CD4-positive, alpha-beta T cell treated with Interleukin-4 for 1 hour (primary cell): ENCODE measurements at places on chromosomes 5 and 9.

DNA sequence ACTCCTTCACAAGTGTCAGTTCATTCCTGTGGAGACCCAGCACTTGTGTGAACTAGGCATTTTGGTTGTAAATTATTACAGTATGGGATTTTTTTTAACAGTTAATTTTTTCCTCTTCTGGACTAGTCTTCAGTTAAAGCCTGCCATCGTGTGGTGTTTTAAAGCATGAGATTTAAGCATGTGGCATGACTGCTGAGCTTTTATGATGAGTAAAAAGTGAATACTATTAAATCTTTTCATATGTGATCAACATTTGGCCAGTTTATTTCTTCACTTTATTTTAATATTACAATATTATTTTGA lies 25.0 kb downstream of the LMNB1 start:
- DNase-seq: peak; percentile 59

GRCh38 chr5:82913971-82914370 lies 163.2 kb downstream of the TMEM167A start:
- DNase-seq: no peak

DNA sequence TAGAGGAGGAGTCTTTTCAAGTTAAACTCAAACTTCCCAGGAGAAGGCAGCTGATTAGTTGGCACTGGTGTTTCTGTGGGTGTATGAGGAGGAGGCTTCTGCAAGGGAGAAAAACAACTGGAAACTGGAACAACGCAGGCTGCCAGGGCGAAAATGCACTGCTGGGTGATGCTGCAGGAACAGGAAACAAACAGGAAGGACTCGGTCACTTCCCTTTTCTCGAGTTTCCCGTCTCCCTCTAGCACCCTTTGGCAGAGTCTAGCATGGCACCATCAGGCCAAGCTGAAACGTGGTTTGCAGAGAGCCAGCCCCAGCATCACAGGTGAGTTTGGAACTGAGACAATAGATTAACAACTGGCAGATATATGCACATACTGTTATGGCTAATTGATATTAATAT lies 77.5 kb upstream of the CAST start:
- DNase-seq: peak; percentile 12

- no peak for DNase-seq
These were observed 107.0 kb downstream of the PRDM9 start for GRCh38 chr5:23614422-23614821.

- no peak for DNase-seq
These were observed 95.0 kb downstream of the PCSK1 start for GRCh38 chr5:96338091-96338490.

DNA sequence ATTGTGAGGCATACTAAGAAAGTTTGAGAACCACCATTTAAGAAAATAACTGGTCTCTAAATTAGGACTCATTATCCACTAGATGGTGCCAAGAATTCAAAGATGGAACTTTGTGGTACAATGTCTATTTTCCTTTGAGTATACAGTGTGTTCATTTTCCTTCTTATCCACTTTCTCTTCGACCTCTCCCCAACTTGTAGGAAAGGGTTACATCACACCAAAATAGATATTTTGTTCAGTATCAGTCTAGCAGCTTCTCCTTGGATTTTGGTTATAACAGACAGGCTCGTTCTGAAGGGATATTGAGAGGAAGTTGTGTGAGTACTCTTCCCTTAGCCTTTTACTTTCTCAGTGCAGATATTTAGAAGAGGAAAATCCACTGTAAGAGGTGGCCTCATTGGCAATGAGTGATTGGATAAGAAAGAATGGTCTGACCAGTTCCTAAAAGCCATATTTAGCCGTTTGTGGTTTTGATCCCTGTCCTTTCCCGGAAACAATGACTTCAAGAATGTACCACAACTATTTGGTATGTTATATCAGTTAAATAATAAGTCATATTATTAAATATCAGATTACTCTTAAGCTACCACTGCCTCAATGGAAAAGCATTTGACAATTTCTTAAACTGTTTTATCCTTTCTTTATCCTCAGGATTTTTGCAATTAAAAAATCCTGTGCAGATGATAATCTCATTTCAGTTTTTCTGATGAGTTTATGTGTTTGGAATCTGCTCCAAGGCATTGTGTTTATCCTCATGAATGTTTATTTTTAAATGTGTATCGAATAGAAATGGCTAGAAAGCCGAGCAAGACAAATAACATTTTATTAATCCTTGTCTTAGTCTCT lies 69.0 kb upstream of the GRAMD2B start:
- no peak for DNase-seq

DNA sequence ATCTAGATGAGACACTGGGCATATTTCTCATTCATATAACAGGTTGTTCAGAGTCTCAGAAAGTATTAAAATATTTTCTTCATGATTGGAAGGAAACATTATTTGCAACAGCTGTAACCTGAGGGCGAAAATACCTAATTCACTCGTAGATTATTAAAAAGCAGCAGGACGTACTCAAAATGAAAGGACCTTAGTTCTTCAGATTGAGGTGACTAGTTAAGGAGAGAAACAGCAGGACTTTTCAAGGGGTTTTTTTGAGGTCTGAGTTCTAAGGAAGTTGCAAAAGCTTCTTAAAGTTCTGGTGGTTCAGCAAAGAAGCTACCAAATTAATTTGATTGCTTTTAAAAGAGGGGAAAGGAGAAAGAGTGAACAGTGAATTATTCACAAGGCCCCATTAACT lies 174.9 kb downstream of the TMEM161B start:
- no peak for DNase-seq

GRCh38 chr9:95422650-95423049 lies 94.1 kb downstream of the PTCH1 start:
- DNase-seq: no peak

DNA sequence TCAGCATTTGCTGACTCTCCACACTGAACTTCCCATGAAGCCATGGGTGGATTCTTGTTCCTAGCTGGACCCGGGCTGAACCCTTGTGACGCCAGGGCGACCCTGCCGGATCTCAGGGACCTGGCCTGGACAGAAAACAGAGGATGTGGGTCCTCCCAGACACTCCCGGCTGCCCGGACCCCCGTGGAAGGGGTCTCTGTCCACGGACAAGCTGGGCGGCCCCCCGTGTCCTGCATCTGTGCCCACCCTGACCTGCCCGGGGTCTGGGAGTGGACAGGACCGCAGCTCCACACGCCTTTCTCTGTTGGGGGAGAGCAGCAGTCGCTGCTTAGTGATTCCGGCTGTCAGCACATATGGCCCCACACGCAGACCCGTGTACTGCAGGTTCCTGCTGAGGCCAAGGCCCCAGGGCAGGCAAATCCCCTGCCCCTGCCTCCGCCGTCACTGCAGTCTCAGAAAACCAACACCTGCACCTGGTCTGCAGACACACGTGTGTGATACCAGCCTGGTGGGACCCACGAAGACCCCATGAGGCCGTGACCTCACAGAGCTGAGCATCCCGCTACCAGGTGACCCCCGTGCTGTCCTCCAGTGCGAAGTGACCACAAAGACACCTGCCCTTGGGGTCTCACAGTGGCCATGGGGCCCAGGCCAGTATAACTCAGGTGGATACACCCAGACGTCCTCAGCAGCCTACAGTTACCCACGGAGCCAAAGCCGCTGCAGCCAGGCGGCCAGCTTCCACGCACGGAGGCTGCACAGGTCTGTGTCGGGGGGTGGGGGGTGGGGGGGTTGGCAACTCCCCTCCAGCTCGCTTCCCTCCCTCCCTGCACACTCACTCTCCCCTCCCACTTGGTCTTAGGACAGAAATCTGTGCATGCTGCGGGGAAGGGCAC lies 50.6 kb downstream of the NKD2 start:
- DNase-seq: no peak

GRCh38 chr5:171463862-171464229 lies 44.4 kb downstream of the FGF18 start:
- DNase-seq: no peak

- DNase-seq: no peak
These were observed 184.6 kb downstream of the CACNA1B start for GRCh38 chr9:138062196-138062595.

- no peak for DNase-seq
These were observed 167.4 kb downstream of the ELAVL2 start for GRCh38 chr9:23658376-23659258.

DNA sequence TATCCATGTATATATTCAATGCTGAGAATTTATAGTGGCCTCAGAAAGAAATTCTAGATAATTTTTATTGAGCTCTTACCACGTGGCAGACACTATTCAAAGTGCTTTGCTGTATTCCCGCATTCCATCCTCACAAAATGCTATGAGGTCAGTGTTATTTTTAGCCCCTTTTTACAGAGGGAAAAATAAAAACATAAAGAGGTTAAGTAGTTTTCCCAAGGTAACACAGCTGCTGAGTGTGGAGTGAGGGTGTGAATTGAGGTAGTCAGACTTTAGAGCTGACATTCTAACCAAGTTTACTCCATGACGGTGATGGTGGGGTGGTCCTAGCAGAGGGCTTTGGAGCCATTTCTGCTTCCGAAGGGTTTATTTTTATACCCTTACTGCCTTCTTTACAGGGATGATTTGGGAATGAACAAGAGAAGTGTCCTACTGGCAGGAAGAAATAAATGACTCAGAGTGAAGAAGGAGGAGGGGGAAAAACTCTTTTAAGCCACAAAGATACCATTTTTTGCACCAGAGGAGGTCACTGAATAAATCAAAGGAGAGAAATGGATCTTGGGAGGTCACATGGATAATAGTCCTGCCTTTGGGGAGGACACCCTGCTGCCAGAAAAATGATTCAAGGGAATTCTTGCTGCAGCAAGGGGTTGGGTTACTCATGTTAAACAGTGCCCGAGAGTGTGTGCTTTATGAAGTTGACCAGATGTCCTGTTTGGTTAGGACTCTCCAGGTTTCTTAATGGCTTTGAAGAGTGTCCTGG lies 76.1 kb downstream of the HMHB1 start:
- no peak for DNase-seq

GRCh38 chr9:127396808-127397645 lies at the start of gene SLC2A8:
Gene SLC2A8, plus strand, starts transcription at chr9:127397169. Its CDS starts 62 bp downstream, at chr9:127397231.
- DNase-seq: peak; percentile 99

- DNase-seq: no peak
These were observed 10.6 kb downstream of the DELE1 start for GRCh38 chr5:141934099-141934844.

GRCh38 chr5:39399135-39400036 lies 25.4 kb downstream of the DAB2 start:
- peak; percentile 20 for DNase-seq

DNA sequence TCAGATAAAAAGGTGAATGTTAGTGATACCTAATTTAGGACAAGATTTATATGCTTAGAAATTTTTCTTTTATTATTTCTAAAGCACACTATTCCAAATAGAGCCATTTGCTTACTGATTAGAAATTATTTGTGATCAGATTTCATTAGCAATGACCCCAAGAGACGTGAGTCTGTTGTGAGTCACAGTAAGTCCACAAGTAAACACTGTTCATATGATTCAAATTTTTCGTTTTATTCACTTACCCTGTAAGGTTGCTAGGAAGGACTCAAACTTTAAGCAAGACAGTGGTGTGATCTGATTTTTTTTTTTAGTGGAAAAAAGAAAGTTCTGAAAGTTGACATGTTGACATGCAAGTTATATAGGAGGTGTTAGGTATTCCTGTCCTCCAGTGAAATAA lies 1.2 kb downstream of the CARD6 start:
- no peak for DNase-seq
